ENCODE measurements at places on chromosomes 11 and 22.

DNA sequence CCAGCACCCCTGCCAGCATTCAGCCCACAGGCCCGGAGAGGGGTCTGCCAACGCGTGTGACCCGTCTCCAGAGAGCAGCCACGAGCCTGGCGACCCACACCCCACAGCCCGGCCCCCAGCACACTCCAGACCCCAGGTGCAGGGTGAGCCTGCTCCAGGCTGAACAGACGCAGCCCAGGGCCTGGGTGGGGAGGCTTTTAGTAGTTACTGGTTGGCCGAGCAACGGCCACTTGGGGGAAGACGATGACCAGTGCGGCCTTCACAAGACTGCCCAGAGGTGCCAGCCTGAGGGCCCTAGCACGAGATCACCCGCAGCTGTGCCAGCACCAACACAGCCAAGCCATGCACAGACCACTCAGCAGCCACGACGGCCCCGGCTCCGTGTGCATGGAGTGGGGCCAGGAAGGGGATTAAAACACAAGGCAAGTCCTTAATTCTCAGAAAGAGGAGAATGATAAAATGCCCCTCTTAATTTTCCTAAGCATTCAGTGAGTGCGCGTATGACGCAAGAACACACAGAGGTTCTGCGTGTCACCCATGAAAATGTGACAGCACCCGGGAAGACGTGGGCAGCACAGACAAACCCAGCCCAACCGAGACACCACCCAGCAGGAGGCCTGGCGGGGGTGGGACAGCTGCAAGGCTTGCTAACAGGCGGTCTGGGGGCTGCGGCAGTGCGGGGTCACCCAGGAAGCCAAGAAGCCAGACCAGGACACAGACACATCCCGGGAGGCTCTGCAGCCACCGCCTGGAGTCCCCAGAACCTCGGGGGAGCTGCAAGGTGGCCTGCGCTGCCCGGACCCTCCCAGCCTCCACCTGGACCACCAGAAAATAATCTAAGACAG is 47.6 kb downstream of the BRD1 start:
- no peak for DNase-seq

GRCh38 chr22:21761086-21761485 is 25.5 kb upstream of the YPEL1 start:
- no peak for DNase-seq

- DNase-seq: no peak
These were observed 12.1 kb downstream of the SLC15A3 start for GRCh38 chr11:60939855-60940254.

DNA sequence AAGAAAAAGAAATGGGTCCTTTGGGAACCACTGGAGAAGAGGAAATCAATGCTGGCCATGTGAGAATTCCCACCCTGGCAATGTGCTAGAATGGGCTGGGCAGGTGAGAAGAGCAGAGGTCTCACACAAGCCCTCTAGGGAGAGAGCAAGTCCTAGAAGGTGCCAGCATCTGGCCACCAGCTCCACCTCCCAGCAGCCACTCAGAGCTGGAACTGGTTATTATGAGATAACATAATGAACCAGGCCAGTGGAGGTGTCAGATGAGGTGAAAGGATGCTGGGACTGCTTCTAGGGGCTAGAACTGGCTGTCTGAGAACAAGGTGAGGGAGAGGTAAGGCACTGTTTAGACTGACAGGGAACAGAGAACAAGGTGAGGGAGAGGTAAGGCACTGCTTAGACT is 29.3 kb downstream of the NEFH start:
- DNase-seq: no peak

DNA sequence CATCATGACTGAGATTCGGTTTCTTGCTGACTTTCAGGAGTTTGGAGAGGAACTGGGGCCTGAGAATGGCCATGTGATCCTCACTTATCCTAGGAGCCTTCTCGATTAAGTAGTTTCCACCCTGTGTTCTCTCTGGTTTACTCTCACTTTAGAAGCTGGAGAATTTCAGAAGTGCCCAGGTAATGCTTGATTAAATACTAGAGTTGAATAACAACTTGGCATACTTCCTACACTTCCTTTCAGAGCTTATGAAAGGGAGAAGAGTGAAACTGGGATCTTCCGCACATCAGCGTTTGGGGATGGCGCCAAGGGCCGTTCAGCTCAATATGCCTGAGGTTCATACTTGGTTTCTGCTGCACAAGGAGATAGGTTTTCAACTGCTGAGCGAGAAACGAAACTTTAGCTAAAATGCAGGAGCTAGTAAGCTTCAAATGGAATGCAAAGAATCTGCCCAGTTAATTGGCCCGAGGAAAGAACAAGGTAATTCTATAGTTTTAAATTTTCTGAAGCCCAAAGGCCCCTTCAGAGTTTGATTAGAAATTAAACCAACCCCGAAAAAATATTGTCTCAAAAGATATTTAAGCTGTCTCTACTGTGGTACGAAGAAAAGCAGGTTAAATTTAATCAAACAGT is 823 bp upstream of the MUC15 start:
- no peak for DNase-seq

- no peak for DNase-seq
These were observed 13.2 kb upstream of the TMPRSS6 start for GRCh38 chr22:37122598-37123180.

GRCh38 chr11:133790995-133791394 is 54.3 kb downstream of the SPATA19 start:
- no peak for DNase-seq

GRCh38 chr11:66933531-66933930 is 24.7 kb downstream of the PC start:
- DNase-seq: no peak

GRCh38 chr22:40436505-40437431 is 66.4 kb downstream of the SGSM3 start:
- DNase-seq: no peak

DNA sequence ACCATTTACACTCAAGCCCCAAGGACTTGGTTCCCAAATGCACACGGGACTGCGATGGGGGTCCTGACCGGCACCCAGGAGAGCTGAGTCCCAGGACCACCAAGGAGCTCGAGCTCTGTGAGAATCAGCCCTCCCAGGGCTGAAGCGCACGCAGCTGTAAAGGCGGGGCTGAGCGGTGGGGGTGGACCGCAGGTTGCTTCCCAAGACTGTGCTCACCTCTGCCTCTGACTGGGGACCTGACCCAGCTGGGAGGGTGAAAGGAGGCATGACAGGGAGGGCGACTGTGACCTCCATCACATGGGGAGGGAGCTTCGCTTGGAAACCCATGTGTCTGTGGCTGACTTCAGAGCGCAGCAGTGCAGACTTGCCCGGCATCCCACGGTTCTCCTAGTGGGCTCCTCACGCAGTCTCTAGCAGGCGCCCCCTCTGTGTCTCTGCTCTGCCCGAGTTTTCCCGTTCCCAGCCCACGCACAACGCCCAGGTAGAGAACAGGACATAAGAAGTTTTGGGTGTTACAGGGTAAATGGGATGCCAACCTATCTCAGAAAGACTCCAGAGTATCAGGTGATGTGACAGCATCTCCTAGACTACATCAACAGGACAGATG is 15.4 kb upstream of the NAP1L4 start:
- DNase-seq: no peak

- no peak for DNase-seq
These were observed 35.6 kb downstream of the KIF18A start for GRCh38 chr11:28072321-28072720.

DNA sequence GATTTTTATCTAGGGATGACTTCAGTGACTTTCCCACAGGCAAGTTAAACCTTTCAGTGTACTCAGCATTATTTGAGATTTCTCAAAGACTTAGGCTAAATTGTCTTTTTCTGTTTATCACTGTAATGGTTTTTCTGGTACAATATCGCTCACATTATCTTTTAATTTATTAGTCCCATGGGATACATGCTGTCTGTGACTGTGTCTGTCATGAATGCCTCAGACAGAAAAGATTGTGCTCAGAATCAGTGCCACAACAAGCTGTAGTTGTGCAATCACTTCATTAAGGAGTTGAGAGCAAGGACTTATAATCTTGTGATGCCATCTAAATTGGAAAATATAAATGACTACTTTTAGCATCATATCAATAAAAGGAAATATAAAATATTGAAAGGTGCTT is 2374.2 kb upstream of the RAG2 start:
- DNase-seq: no peak

GRCh38 chr22:45125188-45125587 is 38.5 kb upstream of the NUP50 start:
- DNase-seq: no peak

- no peak for DNase-seq
These were observed 59.8 kb downstream of the NAV2 start for GRCh38 chr11:19772480-19772879.

DNA sequence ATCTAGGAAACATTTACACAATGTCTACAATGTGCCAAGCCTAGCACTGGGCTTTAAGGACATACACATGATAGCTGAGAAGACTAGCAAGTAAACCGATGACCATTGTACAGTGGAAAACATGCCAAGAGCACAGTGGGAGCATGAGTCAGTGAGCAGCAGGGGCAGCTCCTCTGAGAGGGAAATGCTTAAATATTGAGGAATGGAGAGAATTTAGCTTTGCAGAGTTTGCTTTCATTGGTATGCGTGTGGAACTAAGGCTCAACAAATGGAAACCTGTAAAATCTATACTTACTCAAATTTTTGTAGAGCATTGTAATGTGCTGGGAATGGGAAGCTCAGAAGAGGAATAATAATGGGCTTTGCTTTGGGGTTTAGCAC is 282.3 kb downstream of the ST3GAL4 start:
- DNase-seq: no peak

DNA sequence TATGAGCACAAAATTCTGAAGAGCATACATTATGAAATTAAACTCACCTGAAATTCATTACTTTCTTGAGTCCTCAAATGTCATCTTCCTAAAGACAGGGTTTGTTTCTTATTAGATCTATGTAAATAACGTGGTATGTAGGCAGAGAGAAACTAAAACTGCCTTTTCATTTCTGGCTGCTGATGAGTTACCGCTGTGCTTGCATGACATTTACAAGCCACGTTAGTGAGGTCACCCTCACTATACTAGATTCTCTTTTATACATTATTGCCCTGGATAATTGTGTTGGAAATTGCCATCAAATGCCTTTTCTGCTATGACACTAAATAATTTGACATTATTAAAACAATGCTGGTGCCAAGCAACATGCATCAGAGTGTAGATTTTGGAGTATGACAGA is 748.3 kb upstream of the ANO3 start:
- DNase-seq: no peak

GRCh38 chr22:38258895-38259294 is 13.9 kb downstream of the TMEM184B start:
- DNase-seq: no peak

GRCh38 chr11:124409906-124410305 is 11.1 kb upstream of the OR8B3 start:
- DNase-seq: no peak

DNA sequence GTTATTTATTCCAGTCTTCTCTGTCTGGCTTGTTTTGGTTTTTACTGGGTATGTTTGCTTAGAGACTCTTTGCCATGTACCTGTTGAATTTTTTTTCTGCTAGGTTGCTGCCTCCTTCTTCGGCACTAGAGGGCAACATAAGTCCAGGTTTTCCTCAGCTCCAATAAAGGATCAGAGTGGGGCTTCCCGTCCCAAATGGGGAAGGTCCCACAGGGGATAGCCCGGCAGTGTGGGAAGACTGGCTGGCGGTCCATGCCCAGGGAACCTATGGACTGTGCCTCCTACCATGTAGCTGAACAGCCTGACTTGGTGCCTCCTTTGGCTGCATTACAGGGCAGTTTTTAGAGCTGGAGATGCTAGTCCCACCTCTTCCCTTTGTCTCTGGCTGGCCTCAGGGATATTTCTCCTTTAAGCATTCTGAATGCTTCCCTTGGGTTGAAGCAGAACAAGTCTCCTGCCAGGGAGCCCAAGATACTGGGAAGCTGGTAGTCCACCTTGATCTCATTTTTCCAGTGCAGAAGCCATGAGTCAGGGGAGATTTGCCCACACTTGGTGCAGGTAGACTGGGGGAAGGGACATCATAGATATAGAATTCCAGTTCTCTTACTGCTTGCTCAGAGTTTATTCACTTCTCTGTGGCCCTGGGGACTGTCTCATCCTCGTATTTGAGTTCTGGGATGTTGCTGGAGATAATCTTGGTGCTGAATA is 60.2 kb downstream of the BRD1 start:
- no peak for DNase-seq

DNA sequence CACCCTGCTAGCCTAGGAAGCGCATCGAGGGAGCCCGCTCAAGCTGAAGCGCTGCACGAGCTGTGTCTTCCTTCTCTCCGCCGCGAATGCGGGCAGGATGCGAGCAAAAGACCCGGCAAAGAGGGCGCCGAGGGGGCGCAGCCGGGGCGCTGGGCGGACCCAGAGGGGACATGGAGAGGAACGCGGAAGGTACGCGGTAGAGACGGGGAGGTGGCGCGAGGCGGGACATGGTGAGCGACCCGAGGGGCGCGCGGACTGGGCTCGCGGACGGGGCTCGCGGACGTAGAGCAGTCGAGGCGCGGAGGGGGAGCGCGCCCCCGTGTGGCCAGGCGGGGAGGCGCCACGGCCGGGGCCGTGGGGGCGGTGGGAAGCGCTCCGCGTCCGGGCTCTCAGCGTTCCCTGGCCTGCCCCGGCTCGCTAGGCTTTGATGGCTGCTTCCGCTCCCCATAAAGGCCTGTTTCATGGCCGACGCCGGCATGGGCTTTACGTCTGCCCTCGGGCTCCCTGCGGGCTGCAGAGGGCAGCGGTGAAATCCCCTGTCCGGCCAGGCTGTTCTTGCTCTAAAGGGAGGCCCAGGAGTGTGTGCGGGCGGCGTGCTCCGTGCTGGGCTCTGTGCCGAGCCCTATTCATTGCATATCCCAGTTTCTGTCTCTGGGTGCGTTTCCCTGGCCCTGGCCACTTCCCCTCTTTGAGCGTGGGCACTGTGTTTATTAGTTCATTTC is 31.2 kb upstream of the TRIM29 start:
- no peak for DNase-seq

GRCh38 chr11:68584991-68585524 is 99.3 kb upstream of the GAL start:
- no peak for DNase-seq

GRCh38 chr22:19629720-19630419 is 84.4 kb upstream of the SEPTIN5 start:
- no peak for DNase-seq

GRCh38 chr11:95081412-95081811 is 8.2 kb upstream of the ENDOD1 start:
- no peak for DNase-seq

- no peak for DNase-seq
These were observed 128.5 kb downstream of the MIAT start for GRCh38 chr22:26785932-26786331.

GRCh38 chr11:36460220-36460619 is 49.9 kb downstream of the TRAF6 start:
- DNase-seq: no peak

All from cortex of kidney (tissue), 1 donor.